ENCODE measurements at places on chromosomes 7 and 10.

GRCh38 chr7:154859747-154860620 lies 142.9 kb downstream of the PAXIP1 start:
- no peak for DNase-seq

DNA sequence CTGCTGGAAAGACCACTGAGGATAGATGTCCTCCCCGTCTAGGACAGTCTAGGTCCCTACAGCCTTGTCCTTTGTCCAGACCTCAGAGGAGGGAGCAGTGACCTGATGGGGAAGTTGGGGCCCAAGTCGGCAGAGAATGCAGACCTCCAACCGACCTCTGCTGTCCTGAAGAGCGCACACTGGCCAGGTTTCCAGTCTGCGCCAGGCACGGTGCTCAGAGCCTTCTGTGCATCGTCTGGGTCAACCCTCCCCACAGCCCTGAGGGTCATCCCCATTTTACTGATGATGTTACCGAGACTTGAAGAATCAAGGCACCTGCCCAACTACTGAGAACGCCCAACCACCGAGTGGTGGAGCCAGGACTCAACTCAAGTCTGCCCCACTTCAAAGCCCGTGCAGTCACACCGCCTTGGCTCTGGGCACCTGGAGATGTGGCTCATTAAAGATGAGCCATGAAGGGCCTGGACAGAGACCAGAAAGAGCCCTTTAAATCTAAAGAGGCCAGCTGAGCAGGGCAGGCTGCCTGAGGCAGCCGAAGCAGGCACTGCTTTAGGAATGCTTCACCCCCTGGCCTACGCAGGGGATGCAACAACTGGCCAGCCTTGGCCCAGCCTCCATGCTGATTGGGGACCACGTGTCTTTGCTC lies 4.4 kb downstream of the ITPRIP start:
- DNase-seq, result no peak

DNA sequence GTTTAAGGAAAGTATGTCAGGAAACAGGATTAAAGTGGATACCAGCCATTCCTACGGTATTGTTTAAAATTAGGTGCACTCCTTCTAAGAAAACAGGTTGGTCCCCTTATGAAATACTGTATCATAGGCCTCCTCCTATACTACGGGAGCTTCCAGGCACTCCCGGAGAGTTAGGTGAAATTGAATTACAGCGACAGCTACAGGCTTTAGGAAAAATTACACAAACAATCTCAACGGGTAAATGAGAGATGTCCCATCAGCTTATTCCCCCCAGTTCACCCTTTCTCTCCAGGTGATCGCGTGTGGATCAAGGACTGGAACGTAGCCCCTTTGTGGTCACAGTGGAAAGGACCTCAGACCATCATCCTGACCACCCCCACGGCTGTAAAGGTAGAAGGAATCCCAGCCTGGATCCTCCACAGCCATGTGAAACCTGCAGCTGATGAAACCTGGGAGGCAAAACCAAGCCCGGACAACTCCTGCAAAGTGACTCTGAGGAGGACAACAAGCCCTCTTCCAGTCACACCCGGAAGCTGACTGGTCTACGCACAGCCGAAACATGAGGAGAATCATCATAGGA lies 25.1 kb upstream of the GHITM start:
- DNase-seq, result no peak

DNA sequence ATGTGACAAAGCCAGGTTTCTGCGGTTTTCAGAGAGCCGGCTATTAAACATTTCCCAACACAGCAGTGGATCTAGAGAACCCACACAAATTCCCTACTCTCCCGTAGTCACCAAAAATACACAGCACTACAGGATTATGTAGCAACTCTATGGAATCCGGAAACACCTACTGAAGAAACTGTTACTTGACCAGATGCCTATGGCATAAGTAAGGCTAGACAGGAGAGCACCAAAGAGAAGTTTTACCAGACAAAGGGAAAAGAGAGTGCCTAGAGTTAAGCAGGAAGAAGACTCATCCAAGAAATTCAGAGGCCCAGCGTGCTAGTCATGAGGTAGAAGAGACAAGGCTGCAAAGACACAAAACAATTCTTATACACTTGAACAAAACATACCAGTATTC lies 321.1 kb downstream of the PARD3 start:
- no peak for DNase-seq

DNA sequence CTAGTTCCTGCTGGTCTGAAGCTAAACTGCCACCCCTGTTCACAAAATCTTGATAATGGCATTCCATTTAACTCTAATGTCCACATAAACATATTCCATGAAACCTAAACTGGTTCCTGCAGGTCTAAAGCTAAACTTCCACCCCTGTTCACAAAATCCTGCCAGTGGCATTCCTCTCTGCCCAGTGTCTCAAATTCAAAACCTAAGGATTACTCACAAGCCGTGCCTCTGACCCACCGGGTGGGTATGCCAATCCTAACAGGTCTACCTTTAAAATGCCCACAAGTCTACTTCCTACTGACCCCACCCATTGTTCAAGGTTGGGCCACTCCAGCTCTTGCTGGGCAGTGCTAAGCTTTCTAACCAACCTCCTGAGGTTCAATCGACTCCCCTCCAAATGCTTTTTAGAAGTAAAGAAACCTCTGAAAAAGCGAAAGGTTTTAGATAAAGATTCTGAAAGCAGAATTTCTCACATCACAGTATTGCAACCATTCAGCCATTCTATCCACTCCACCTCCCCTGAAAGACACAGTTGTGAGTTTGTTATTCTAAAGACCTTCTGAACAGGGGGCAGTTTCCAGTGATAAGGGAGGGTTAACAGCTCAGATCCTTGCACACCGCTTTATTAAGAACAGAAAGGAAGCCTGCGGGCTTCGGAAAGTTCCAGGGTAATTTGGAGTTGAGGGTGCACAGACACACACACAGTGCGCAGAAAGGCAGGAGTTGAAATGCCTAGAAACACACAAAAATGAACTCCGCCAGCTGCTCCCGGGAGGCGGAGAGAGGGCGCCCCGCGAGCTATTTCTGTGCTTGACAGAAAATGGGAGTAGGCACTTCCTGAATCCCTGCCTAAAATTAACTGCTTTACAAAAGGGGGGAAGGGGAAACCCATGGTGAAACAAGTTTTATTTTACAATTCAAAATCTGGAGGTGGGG lies 87.7 kb downstream of the TNS3 start:
- DNase-seq, result no peak

DNA sequence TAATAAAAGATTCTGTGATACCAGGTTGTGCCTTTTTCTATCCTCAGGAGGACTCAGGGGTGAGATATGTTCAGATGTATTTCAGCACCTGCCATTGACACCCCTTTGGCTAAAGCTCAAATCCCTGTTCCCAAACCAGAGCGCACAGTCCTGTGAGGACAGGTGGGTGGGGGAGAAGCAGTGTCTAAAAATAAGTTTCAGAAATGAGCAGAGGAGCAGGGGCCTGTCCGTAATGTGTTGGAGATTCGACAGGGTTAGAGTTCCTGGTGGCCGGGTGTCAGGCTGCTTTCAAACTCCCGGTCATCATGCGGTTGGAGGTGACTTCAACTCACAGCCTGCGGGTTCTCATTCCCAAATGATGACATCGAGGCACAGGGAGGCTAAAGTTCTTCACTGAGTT lies 211.5 kb downstream of the KLF6 start:
- no peak for DNase-seq

DNA sequence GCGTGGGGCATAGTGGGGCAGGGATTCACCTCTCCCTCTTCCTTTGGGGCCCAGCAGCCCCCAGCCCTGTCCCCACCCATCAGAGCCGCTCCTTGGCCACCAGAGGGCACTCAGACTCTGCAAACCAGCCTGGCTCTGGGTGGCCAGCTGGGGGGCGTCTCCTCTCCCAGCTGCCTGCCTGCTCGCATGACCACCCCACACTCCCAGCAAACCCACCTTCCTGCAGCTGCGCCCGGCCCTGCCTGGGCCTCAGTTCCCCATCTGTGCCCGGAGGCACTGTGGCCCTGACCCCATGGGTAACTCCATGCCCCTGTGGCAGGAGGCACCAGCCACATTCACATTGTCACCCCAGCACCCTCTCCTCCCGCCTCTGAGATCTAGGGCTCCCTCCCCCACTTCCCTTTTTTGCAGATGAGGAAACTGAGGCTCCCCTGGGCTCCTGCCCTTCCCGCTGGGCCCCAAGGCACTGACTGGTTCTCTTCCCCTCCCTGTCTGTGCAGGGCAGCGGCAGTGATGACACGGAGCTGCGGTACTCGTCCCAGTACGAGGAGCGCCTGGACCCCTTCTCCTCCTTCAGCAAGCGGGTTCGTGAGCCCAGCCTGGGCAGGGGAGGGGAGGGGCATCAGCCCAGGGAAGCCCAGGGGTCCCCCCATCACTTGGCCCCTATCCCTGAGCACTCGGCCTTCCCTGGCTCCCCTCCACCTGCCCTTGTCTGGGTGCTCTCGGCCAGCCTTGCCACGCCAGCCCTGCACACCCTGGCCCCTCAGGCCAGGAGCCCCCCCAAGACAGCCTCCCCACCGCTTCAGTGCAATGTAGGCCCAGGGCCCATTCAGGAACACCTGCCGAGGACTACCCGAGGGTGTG lies 6.9 kb upstream of the SH2B2 start:
- no peak for DNase-seq

DNA sequence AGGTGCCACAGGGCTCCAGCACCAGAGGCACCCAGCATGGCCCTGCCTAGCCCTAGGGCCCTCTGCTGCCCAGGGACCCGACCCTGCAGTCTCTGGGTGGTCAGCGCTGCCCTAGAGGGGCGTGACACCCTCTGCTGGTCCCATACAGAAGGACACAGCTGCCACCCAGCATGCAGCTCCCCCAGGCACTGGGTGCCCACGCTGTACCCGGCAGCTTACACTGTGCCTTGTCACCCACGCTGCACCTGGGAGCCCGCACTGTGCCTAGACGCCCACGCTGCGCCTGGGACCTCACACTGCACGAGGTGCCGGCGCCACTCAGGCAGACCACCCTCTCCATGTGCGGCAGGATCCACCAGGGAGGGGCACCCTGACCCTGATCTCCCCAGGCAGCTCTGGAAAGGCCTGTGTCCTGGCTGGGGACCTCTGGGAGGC lies 55.2 kb downstream of the PWWP2B start:
- no peak for DNase-seq

GRCh38 chr7:115574681-115575291 lies 455.8 kb downstream of the TFEC start:
- no peak for DNase-seq

- peak; percentile 36 for DNase-seq
Observed at GRCh38 chr7:80542398-80542797, 30.5 kb upstream of the GNAT3 start.

- no peak for DNase-seq
Observed at GRCh38 chr10:27687326-27687725, 58.3 kb downstream of the MKX start.

- no peak for DNase-seq
Observed at GRCh38 chr7:70681469-70682350, 450.2 kb upstream of the GALNT17 start.

GRCh38 chr7:72753781-72754180 lies 74.2 kb downstream of the TYW1B start:
- DNase-seq, result no peak

DNA sequence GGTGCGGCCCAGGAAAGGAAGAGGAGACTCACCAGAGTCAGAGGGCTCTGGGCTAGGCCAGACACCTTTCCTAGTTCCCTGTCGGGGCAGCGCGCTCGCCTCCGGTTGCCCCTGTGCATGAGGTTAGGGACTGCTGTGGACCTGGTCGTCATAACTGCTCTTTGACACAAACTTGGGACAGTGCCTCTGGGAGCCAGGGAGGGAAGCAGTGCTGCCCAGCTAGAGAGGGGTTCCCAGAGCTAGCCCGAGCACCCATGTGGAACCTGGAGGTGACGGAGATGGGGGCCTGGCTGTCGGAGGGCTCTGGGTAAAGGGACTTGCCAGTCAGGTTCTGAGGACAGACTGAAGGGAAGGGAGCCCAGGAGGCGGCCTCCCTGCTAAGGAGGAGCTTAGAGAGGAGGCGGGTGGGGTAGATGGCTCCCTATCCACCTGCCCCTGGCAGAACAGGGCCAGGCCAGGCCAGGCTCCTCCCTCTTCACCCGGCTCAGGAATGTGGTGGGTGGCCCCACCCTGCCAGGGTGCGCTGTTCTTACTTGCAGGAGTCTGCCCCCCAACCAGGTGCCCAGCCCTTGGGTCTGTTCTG lies 29.7 kb downstream of the AGAP3 start:
- DNase-seq, result no peak

DNA sequence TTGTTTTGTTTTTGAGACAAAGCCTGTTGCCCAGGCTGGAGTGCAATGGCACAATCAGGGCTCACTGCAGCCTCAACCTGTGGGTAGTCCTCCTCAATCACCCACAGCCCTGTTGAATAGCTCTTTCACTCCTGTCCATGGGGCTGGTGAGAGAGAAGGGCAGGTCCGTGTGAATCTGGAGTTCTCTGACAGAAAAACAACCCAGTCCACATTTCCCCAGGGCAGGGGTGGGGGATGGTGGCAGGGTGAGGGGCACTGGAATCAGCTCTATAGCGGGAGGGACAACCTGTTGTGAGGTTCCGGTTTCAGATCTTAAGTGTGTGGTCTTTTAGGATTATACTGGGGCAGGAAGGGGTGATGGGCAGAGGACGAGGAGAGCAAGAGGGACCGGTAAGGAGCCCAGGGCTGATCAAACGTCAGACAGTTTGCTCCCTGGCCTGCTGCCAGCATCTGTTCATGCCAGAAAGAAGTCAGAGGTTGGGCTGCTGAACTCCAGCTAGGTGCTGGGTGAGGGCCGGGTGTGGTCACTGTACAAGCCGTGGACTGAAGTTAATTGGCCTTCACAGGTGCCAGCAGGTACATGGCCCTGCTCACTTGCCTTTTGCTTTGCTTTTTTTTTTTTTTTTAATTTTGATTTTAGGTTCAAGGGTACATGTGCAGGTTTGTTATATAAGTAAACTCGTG lies 33.2 kb upstream of the MKRN1 start:
- DNase-seq, result no peak

DNA sequence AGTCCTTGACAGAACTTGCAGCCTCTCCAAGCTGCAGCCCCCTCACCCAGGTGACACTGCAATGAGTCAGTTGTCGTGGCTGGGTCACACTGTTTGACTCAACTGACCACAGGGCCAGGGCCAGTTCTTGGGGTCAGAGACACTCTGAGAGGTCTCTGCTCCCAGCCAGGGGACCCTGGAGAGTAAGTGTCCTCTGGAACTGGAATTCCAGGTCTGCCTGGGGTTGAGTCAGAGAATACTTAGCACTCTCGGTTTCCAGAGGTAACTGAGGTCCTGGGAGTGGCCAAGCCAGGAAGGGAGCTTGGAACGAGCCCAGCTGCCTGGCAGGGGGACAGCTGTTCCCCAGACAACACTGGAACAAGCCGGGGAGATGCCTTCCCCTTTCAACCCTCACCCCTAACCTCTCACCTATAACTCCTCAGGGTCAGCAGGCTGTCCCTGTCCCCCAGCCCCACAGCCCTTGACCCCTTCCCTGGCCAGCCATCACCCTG lies 2.2 kb upstream of the MYL10 start:
- no peak for DNase-seq

Data from glomerular endothelial cell (primary cell).